ENCODE measurements at places on chromosomes 4 and X.

DNA sequence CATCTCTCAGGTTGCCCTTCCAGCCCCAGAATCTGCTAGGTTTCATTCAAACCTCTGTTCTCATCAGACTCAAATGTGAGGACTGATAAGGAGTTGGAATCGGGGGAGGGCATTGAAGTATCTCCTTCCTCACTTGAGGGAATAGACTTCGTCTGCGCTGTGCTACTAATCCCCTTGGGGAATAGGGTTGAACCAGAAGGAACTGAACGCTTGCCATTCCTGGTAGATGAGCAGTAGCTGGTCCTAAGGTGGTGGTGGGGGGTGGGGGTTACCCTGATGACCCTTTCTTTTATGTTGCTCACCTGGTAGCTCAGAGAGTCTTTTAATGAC lies 692 bp upstream of the SLC9A7 start:
- no peak for DNase-seq

DNA sequence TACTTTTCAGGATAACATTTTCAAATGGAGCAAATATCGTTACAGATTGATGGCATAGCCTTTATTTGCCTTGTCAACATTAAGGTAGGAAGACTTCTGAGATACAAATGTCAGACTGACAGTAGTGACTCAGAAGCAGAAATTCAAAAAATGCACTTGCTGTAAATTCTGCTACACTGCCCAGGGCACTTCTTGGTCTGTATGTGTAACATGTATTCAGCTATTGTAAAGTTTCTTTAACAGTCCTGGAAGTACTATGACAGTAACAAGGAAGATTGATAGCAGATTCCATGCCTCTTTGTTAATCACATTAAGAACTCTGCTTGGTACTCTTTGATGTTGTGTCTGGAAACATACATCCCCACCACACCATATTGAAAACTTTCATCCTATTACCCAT lies 69.6 kb upstream of the PCDH18 start:
- DNase-seq: no peak

DNA sequence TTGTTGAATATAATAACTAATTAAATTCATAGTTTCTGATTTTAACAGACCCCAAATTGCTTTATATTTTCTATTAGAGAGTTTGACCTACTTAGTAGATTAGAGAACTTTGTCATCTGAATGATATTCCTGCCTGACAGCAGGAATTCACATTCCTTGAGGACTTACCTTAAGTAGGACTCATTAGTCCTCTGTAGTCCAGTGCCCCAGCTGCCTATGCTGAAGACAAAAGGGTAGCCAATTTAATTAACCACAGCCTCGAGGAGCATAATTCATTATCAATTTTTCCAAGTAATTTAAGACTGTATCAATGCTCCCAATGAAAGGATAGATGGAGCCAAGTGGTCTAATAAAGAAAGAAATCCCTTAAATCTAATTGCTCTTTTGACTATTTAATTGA lies 1405.0 kb upstream of the IGFBP7 start:
- DNase-seq: no peak

DNA sequence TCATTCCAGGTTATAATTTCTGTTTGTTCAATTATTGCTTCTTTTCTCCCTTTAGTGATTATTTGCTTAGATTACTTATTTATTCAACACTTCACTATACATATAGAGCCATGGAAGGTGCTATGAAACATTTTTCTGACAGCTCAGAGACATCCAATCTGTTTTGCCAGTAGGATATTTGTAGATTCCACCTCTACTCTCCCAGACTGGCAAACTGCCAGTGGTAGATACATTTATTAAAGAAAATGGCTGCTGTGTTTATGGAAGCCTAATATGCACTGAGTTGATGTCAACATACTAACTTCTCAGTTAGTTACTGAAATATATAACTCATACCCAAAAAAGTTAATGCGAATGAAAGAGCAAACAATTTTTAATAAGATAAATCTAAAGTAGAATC lies 348.6 kb downstream of the TRAM1L1 start:
- DNase-seq: no peak

Data from activated CD4-positive, alpha-beta T cell treated with anti-CD3 and anti-CD28 coated beads, Interleukin-2, amount 50 U/mL, for 48 hours (primary cell).